ENCODE measurements at places on chromosomes 2 and 18. TPM values are rescaled to one million over a fixed set of nuclear protein-coding genes. Genes with fewer than 3 reads are reported as not detected.

- H3K4me3 ChIP-seq = peak overlapping the region; percentile 67
- no peaks in the 10 kb centered on the region for H3K36me3 ChIP-seq
- H3K27me3 ChIP-seq = no peaks in the 10 kb centered on the region
- H3K4me1 ChIP-seq = peaks cover 15% of the 10 kb centered on the region
Observed at GRCh38 chr2:176130957-176131847, 1.7 kb downstream of the HOXD8 start.

Gene LAPTM4A
- 60.4 TPM for total RNA-seq

DNA sequence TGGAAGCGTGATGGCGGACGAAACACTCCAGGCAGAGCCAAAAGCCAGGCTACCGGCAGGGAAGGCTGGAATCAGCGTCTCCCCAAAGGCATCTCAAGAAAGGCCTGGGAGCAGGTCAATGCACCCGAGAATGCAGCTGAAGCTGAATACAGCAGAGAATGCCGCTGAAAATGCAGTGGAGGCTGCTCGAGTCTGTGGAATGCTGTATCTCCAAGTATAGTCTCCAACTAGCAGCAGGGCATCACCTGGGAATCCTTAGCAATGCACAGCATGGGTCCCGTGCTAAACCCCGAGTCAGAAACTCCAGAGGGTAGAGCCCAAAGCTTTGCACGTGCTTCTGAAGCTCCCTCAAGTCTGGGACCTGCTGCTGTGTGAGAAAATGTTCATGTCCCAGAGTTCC is 191.1 kb upstream of the ALKAL2 start:
- no peak overlapping the region for H3K4me3 ChIP-seq
- H3K27ac ChIP-seq = no peak overlapping the region

Gene HOXD10
- not detected for total RNA-seq

DNA sequence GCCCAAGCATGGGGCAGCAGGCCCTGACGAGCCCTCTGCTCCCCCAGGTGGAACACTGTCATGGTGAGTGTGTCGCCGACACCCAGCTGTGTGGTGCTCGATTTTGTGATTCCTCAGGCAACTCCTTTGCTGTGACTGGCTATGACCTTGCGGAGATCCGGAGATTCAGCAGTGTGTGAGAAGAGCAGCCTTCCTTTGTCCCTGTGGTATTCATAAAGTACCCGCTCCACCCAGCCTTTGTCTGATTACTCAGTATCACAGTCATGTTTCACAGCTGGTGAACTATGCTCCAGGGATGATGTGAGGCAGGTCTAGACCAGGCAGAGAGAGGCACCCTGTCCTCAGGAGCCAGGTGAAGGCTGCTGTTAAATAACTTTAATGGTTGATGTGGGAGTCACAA is 4.0 kb downstream of the WDR54 start:
- no peak overlapping the region for H3K27ac ChIP-seq
- peaks cover 5% of the 10 kb centered on the region for H3K4me1 ChIP-seq
- H3K4me3 ChIP-seq = no peak overlapping the region
- no peak for DNase-seq
- H3K36me3 ChIP-seq = peaks cover 17% of the 10 kb centered on the region

DNA sequence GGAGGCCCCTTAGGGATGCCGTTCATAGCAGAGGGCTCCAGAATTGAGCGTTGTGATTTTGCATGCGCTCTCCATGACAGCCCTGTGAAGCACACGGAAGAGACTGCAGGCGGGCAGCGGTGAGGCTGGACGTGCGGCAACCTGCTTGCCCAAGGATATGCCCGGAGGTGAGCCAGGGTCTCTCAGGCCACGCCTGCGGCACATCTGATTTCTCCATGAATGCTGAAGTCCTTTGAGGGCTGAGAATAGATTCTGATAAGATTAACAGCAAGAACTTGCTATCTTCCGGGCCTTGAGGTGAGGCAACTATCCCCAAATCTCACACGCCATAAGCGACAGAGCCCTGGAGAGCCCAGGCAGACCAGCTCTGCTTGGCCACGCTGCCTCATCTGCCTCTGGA is 55.6 kb upstream of the LAMA1 start:
- H3K4me1 ChIP-seq = no peaks in the 10 kb centered on the region
- no peaks in the 10 kb centered on the region for H3K36me3 ChIP-seq
- no peak overlapping the region for H3K27ac ChIP-seq
- H3K27me3 ChIP-seq = no peaks in the 10 kb centered on the region
- no peak overlapping the region for H3K4me3 ChIP-seq

- no peaks in the 10 kb centered on the region for H3K4me1 ChIP-seq
- no peaks in the 10 kb centered on the region for H3K27me3 ChIP-seq
- H3K36me3 ChIP-seq = peaks cover 27% of the 10 kb centered on the region
- no peak overlapping the region for H3K4me3 ChIP-seq
- no peak overlapping the region for H3K27ac ChIP-seq
Observed at GRCh38 chr2:151251012-151251411, 10.7 kb downstream of the RBM43 start.

DNA sequence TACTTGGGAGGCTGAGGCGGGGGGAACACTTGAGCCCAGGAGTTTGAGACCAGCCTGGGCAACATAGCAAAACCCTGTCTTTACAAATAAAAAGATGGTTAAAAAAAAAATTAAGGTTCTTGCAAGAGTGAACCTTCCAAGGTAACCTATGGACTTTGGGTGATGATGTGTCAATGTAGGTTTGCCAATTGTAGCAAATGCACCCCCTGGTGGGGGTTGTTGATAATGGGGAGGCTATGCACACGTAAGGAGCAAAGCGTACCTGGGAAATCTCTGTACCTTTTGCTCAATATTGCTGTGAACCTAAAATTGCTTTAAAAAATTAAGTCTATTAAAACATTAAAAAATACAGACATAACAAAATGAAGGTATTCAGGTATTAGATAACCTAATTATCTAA is 70.4 kb downstream of the CWC22 start:
- H3K27ac ChIP-seq = no peak overlapping the region
- no peaks in the 10 kb centered on the region for H3K27me3 ChIP-seq
- H3K4me1 ChIP-seq = no peaks in the 10 kb centered on the region
- no peak for DNase-seq

Gene RNF152
- total RNA-seq = 6.8 TPM

All from gastrocnemius medialis (tissue), 4 donors.